ENCODE measurements at places on chromosomes 7 and 10. TPM values are rescaled to one million over a fixed set of nuclear protein-coding genes. Genes with fewer than 3 reads are reported as not detected.

Gene INSYN2A
- total RNA-seq: not detected

Gene NEUROG3
- 2.3 TPM for total RNA-seq

Gene NUTM2E
- total RNA-seq: not detected

- no peak for DNase-seq
Observed at GRCh38 chr7:51316262-51316665, 345 bp downstream of the COBL start.

DNA sequence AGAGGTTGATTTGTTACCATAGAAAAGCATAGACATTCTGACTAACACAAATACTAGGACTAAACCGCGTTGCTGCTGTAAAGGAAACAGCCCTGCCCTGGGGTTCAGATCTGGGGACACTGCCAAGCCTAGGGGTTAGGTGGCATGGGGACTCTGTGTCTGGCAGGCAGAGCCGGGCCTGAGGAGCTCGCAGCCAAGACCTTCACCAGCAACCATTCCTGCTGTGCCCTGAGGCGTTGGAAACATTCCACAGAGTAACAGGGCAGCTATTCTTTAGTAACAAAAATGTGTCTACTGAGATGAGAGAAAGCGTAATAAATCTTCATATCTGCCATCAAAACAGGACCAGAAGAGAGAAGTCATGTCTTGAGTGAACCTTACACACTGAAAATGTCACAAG, 280.5 kb downstream of the POM121L12 start:
- DNase-seq: no peak

Gene CASP7
- 23.7 TPM for total RNA-seq

DNA sequence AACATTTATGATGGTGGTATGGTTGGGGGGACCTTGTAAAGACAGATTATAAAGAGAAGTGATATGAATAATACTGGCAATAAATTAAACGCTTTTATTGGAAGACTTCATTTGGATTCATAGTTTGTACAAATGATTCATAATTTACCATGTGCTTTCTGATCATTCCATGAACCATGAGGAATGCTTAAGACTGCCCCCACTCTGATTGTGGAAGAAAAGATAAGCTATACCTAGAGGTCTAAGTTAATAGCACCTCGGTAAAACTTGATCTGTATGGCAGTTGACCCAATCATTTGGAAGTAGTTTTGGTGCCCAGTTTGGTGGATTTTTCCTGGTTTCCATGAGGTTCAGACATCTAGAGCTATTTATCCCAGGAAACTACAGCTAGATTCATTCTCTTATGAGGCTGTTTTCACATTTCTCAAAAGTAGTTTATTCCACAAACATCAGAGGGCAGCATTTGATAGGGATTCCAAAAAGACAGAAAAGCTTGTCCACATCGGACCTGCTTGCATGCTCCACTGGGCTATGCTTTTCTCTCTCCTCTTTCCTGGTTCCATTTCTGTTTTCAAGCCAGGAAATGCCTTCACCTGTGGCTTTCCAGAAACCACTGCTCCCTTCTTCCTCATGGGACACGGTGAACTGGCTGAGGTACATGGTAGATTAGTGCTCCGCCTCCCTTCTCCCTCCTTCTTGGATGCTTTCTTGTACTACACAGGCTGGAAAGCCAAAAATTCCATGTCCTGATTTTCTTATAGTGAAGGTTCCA, 29.2 kb downstream of the TFAM start:
- DNase-seq: no peak

DNA sequence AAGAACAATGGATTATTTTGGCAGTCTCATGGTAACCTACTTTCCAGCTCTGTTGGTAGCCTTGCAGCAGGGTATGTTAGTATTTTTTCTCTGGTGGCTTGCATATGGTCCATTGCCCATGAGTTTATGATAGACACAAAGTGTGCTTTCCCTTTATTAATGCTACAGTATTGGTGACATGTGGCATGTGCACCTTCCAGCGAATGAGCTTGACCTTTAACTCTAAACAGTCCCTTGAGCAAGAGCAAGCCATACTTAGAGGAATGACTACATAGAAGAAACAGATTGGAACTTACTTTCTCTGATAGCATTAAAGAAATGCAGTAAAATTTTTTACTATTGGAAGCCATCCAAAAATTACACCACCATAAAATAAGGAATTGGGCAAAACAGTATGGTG, 73.9 kb downstream of the VTI1A start:
- no peak for DNase-seq

Gene IFRD1
- 54.1 TPM for total RNA-seq

Data from activated CD8-positive, alpha-beta T cell treated with anti-CD3 and anti-CD28 coated beads for 36 hours (primary cell).